ENCODE measurements at places on chromosomes 3 and 15. TPM values are rescaled to one million over a fixed set of nuclear protein-coding genes. Genes with fewer than 3 reads are reported as not detected.

The PTH1R gene
- total RNA-seq = 24.6 TPM

The TMEM158 gene
- total RNA-seq = 1.1 TPM

The PATL2 gene
- 0.58 TPM for total RNA-seq

The TMEM266 gene
- total RNA-seq = not detected

DNA sequence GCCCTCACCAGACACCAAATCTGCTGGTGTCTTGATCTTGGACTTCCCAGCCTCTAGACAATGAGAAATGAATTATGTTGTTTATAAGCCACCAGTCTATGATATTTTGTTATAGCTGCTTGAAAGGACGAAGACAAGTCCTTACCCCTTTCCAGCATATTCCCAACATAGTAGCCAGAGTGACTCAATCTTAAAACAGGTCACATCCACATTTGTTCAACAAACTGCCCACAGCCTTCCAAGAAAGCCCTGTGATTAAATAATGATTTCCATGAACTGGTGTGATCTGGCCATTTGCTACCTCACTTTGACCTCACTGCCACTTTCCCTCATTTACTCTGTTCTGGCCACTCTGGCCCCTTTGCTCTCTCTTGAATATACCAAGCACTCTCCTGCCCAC lies 193.7 kb upstream of the CFAP20DC start:
- no peak for DNase-seq

GRCh38 chr15:93196135-93196670 lies 107.2 kb upstream of the RGMA start:
- no peak for DNase-seq
